ENCODE measurements at places on chromosomes 2 and 18.

- DNase-seq = no peak
Measured at GRCh38 chr18:6879508-6880195, 150.1 kb downstream of the ARHGAP28 start.

DNA sequence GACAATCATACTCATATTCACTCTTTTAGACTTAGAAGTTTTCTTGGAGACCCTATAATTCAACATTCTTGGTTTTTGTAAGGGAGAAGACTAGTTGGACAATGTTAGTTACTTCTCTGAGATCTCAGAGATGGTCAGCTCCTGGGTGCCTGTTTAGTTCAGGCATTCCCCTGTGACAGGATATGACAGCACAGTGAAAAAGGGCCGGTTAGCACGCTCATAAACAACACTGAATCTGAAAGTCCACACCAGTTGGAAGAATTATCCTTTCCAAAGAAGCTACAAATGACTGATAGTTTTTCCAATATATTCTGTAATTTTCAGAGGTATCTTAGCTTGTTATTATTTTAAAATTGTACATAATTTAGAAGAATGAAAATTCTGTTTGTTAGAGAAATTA, 75.7 kb downstream of the ADAM23 start:
- DNase-seq = no peak

DNA sequence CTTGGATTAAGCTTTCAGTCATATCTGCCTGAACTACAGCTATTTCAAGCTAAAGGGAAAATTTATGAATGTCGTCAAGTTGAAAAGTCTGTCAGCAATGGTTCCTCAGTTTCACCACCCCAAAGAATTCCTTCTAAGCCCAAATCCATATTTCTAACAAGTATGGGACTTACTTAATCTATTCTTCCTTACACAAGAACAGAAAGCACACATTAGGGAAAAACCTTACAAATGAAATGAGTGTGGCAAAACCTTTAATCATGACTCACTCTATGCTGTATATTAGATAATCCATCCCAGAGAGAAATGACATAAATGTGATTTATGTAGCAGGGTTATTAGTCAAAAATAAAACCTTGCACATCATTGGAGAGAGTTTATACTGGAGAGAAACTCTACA, 78.9 kb downstream of the RAB31 start:
- no peak for DNase-seq

- DNase-seq = no peak
Measured at GRCh38 chr2:213934560-213934959, 476.3 kb upstream of the VWC2L start.

DNA sequence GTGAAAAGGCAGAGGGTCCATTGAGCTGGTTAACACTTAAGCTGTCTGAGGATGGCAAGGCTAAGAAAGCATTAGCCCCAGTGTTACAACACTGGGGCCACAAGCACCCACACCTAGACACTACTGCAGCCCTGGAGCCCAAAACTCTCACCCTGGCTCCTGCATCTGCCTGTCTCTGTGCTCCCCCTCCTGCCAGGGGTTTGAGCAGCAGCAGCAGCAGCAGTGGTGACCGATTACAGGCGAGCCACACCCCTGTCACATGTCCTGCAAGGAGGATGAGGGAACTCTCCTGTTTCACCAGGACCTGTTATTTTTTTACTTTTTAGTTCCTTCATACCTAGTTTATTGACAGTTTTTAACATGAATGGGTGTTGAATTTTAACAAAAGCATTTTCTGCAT, 326.7 kb upstream of the MAP2 start:
- no peak for DNase-seq

GRCh38 chr2:197174539-197175094, 136.0 kb downstream of the ANKRD44 start:
- no peak for DNase-seq

DNA sequence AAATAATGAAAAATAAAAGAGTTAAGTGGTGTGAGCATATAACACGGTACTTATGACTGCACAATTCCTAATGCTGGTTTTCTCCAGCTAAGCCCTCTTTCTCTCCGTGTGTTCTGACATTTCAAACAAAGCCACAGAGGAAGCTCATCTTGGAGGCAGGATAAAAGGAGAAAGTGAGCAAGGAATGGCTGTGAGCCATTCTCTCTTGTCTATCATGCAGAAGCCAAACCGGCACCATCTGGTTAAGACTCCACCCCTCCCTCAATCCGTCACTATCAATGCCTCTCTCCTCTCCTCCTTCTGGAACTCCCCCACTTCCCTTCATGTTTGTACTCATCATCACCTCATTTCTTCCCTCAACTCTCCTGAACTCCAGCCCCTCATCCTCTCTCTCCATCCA, 210.4 kb downstream of the TMEM163 start:
- no peak for DNase-seq

- no peak for DNase-seq
Measured at GRCh38 chr2:219104107-219105035, 43.6 kb upstream of the IHH start.

- peak; percentile 96 for DNase-seq
Measured at GRCh38 chr2:74553892-74554819, at the start of the genes DOK1 and LOXL3. Gene DOK1, plus strand, starts transcription at chr2:74554720. Its CDS starts 35 bp downstream, at chr2:74554755. Gene LOXL3, minus strand, starts transcription at chr2:74553942. Its CDS starts 1,308 bp downstream, at chr2:74552634.

DNA sequence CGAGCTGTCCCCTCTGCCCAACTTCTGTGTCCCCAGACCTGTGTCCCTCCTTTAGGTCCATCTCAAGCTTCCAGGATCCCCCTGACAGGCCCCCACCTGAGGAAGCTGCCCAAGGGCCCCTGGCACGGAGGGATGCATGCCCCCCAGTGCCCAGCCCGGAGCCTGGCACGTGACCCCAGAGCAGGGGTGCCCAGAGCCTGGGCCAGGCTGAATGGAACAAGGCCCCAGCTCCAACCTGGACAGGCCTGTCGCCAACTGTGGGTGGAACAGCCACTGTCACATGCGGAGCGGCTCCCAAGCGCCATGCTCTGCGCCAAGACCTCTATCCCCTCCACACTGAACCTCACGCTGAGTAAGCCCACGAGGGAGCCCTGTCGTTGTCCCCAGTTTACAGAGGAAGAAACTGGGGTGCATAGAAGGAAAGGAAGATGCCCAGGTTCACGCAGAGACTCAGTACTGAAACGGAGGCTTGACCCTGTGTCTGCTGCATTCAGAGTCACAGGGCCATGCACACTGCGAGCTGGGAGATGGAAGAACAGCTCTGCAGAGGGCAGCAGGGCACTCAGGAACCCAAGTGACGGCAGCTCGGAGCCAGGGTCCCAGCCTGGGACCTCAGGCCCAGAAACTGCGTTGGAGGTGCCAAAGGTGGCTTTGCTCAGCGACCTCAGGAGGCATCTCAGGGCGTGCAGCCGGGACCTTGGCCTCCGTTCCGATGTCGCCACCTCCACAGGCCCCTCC, 5.5 kb upstream of the ECEL1 start:
- DNase-seq = no peak

- DNase-seq = no peak
Measured at GRCh38 chr2:164754157-164755093, 87.2 kb downstream of the COBLL1 start.

DNA sequence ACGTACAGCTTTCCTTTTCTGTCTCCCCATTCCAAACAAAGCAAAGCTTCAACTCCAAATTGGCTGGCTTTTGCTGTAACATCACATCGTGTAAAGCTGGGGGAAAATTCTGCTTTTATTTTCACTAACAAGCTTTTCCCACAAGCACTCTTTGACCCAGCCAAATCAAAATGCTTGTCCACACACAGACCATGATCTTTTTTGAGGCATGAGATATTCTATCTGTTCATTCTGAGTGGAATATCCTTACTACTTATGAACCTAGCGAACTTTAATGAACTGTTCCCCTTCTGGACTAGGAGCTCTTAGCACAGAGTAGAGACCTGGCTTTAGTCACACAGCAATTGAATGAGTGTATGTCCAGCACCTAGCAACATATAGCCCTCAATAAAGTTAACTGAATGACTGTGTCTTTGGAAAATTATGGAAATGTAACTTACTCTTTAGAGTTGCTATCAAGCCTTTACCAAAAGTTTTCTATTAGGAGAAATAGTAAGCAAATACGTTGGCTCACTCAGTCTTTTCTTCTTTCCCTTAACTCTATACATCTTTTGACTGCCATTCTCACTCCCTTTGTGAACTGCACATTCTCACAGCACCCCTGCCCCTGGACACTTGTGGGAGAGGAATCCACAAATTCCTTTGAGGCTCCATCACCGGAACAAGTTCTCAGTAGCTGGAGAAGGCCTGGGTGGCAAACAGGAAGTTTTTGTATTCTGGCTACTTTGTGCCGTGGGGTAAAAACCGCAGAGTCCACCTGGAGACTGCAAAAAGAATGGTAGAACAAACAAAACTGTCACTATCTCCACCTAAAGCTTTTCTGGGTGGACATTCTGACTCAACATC, 1.3 kb upstream of the UBE2E3 start:
- no peak for DNase-seq

- DNase-seq = no peak
Measured at GRCh38 chr2:188892636-188893035, 81.5 kb upstream of the COL3A1 start.

DNA sequence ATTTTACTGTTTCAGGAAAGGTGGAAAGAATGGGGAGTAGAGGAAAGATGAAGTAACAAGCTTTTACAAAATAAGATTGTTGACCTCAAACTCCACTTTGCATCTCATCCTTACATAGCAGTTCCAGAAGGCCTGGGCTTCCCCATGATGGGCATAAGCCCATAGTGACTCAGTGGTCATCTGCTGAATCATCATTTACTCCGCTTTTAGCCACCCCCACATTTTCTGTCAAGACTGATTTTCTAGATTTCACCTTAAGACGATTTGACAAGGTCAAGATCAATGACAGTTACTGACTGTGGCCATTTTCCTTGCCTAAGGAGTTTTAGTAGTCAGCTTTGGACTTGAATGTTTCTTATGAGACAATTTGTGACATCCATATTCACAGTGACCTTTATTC, 49.4 kb downstream of the PLEKHM3 start:
- no peak for DNase-seq

- no peak for DNase-seq
Measured at GRCh38 chr2:46885376-46885775, 30.2 kb downstream of the MCFD2 start.

- DNase-seq = no peak
Measured at GRCh38 chr18:41783065-41783818, 171.8 kb upstream of the PIK3C3 start.

Measured in activated CD8-positive, alpha-beta memory T cell treated with anti-CD3 and anti-CD28 coated beads, Interleukin-2, amount 50 U/mL, for 48 hours (primary cell).